NCI-H1092 treated with DMSO at 0.1 percent for 48 hours (cell line): ENCODE measurements at places on chromosomes 13 and 19.
A peak's percentile ranks its signal among the peaks of the same experiment; 100 is the strongest.

- DNase-seq = no peak
Observed at GRCh38 chr13:106696140-106696539, 128.2 kb upstream of the ARGLU1 start.

DNA sequence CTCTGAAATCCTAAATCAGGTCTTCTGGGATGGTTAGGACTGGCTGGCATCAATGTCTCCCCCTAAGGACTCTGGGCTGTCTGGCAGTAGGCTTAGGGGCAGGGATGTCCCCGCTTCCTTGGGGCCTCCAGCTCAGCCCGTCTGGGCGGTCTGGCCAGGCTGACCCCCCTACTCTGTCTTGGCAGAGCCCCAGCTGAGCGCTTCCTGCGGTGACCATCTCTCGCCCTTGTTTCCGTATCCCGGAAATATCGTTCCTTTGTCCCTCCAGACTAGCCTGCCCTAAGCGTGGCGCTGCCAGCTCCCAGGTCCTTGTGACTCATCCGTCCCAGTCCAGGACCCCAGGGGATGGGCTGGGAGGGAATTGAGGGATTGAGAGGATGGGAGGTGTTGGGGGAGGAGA is 11.3 kb downstream of the GTPBP3 start:
- no peak for DNase-seq

DNA sequence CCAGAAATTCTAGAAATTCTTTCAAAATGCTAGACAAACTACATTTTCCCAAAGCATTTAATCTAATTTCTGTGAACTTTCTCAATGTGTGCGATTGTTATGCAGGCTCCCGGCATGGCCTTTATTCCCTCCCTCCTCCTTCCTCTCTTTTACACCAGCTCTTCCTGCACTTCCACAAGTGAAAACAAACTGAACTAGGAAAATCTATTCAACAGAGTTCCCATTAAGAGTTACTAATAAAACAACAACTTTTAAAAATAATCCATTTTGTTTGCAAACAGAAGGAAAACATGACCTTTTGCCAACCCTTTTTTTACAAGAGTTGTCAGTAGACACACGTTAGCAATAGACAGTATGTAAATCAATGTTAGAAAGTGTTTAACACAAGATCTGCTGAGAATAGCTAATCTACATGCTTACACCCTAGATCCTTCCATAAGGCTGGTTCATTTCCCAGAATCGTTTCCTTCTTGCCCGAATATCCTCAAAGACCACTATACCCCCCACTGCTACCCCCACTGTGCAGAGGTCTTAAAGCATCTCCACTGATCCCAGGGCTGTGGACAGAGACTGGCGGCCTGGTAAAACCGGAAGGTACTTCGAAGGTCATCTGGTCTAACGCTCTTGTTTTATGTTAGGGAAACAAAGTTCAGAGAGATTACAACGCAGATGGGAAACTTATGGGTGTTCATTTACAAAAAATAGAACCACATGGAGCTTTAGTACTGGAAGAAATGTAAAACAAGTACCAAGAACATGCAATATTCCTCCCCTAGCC is 98.0 kb downstream of the FOXO1 start:
- DNase-seq = no peak

GRCh38 chr13:62320129-62321108 is 904.8 kb upstream of the PCDH20 start:
- DNase-seq = peak; percentile 83

GRCh38 chr19:39874404-39874803 is 28.2 kb upstream of the FBL start:
- no peak for DNase-seq

DNA sequence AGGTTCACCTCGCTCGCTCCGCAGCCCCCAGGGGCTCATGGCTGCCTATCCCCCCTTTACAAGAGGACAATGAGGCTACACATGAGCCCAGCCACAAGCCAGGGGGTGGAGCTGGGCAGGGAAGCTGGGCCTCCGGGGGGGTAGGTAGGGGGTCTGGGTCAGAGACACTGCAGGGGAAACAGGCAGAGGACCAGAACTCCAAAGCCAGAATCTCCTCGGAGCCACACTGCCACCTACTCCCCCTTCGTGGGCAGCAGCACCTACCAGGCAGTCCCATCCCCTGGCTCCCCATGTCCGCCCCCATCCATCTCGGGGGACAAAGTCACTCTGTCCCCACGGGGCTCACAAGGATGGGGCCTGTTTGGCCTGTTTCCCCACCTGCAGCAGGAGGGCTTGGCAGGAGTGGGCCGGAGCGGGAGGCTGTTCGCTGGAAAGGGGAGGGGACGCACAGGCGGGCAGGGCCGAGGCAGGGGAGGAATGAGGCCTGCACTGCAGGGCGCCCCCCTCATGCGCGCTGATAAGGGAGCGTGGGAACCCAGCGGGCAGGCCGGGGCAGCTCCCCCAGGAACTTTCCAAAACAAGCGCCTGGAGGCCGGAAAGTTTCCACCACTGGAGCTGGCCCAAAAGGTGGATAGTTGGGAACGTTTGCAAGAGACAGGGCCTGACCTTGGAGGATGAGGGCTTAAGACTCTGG is 545 bp upstream of the ISYNA1 start:
- DNase-seq = no peak

DNA sequence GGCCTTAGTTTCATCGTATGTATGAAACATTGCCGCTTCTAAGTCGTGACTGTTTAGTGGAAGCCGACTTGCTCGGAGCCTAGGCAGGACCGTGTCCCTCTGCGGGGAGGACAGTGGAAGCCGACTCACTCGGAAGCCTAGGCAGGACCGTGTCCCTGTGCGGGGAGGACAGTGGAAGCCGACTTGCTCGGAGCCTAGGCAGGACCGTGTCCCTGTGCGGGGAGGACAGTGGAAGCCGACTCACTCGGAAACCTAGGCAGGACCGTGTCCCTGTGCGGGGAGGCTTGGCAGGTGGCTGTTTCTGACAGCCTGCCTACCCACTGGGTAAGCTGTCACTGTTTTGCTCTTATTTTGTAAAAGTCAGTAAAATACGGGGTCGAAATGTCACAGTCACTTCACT is 20.4 kb upstream of the DCUN1D2 start:
- no peak for DNase-seq

- DNase-seq = peak; percentile 99
Observed at GRCh38 chr19:19063183-19064097, at the start of gene SLC25A42. SLC25A42 (plus strand) TSS chr19:19063994; CDS start chr19:19096125, 32,131 bp downstream.

- no peak for DNase-seq
Observed at GRCh38 chr13:74114202-74114601, 20.0 kb downstream of the KLF12 start.

DNA sequence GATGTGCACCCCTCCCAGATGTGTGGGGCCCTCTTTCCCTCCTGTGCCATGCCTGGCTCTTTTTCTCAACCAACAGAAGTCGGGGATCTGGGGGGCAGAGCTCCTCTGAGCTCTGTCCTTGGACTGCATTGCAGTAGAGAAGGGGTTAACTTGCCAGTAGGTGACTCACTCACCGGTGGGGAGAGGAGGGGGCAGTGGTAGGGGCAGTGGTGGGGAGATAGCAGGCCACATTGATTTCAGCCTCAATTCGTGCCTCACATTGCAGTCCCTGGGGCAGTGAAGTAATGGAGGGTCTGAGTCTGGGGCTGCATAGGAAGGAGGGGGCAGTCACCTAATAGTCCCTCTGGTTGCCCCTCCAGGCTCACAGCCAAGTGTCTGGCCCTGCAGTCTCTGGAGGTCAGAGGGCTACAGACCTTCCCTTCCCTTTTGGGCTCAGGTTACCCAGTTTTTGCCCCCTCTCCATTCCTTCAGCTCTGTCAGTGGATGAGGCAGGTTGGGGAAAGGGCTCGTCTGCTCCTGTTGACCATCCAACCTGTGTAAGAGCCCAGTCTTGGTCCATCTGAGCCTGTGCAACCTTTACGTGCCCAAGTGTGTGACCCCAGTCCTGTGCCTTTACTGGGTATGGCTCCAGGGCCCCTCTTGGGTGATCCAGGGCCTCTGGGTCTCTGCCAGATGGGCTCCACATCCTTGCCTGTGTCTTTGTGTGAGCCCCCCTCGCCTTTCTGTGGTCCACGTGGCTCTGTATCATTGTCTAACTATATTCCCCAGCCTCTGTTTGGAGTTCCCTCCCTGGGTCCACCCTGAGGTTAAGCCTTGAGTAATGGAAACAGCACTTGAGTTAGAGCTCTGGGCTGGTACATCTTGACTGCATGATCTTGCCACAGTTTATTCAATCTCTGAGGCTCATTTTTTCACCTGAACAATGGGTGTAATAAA is 13.0 kb downstream of the CIC start:
- DNase-seq = peak; percentile 50

GRCh38 chr13:39675904-39676303 is 20.4 kb downstream of the COG6 start:
- no peak for DNase-seq
